ENCODE measurements at places on chromosomes 16 and 17.
A peak's percentile ranks its signal among the peaks of the same experiment; 100 is the strongest.

DNA sequence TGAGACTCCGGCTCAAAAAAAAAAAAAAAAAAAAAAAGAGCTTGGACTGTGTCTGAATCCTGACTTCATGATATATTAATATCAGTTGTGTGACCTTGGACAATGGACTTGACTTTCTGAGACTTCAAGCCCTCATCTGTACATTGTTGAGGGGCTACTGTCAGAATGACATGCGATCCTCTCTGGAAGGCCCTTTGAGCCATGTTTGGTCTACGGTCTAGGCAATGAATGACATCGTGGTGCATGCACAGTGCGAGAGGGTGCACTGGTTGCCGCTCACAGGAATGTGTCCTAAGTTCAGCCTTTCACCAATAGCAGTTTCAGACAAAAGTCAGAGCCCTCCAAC lies 43.0 kb upstream of the ZNF629 start:
- DNase-seq: no peak

DNA sequence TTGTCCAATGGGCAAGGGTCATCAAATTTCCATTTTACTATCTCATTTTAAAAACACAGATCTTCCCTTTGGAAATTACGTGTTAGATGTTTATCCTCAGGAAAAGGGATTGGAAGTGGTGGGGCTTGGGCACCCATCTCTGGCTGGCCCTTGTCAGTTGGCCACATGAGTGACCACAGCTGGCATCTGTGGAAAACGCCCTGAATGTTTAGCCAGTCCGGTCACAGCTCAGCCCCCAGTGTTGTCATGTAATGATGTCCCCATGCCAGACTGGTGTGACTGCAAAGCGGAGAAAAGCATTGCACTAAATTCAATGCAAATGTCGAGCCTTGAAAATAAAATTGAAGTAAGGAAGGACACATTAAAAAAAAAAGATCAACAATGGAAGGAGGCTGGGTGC lies 53.0 kb downstream of the TMC6 start:
- no peak for DNase-seq

DNA sequence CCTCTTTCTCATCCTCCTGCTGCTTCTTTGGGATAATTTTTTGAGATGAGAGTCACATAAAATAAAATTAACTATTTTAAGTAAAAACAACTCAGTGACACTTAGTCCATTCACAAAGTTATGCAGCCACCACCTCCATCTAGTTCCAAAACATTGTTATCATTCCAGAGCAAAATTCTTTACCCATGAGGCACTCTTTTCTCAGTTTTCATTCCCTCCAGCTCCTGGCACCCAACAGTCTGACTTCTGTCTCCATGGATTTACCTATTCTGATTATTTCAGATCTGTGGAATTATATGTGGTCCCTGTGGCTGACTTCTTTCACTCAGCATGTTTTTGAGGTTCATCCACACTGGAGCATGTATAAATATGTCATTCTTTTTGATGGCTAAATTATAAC lies 239.9 kb upstream of the DYNLRB2 start:
- DNase-seq: no peak

DNA sequence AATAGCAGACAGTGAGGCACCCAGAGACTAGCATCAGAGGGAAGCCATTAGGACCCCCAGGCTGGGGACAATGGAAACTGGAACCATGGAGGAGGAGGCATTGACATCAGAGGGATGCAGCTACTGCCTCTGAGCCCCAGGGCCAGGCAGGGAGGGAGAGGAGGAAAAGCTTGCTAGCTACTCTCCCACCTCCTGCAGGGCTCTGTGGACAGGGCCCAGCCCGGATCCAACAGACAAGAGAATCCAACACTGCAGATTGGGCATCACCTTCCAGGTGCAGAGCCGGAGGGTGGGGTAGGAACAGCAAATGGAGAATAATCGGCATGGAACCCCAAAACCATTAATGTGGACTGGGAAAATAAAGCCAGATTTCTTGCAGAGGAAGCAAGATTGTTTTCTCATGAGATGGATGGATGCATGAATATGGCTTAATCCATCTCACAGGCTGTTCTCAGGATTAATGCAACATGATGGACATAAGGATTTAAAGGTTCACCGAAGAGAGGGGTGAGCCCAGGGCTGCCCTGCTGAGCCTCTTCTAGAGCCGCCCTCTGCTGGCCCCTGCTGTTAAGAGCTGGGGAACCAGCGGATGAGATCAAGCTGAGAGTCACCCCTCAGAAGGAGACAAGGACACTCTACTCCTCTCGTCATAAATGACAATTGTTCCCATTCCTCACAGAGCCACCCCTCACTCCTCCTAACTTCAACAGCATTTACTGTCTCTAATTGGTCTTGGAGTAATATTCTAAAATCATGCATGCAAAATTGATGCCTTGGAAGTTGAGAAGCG lies 48.8 kb downstream of the DNAH3 start:
- no peak for DNase-seq

DNA sequence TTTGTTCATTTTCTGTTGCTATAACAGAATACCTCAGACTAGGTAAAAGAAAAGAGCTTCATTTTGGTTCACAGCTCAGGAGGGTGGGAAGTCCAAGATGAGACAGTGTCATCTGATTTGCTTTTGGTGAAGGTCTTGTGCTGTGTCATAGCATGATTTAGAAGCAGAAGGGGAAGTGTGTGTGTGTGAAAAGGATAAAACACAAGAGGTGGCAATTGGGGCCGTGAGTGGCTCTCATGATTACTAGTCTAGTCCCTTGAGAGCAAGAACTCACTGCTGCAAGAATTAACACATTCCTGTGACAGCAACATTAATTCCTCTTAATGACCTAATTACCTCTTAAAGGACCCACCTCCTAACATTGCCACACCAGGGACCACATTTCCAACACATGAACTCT lies 8.3 kb downstream of the SLC35G3 start:
- DNase-seq: no peak

DNA sequence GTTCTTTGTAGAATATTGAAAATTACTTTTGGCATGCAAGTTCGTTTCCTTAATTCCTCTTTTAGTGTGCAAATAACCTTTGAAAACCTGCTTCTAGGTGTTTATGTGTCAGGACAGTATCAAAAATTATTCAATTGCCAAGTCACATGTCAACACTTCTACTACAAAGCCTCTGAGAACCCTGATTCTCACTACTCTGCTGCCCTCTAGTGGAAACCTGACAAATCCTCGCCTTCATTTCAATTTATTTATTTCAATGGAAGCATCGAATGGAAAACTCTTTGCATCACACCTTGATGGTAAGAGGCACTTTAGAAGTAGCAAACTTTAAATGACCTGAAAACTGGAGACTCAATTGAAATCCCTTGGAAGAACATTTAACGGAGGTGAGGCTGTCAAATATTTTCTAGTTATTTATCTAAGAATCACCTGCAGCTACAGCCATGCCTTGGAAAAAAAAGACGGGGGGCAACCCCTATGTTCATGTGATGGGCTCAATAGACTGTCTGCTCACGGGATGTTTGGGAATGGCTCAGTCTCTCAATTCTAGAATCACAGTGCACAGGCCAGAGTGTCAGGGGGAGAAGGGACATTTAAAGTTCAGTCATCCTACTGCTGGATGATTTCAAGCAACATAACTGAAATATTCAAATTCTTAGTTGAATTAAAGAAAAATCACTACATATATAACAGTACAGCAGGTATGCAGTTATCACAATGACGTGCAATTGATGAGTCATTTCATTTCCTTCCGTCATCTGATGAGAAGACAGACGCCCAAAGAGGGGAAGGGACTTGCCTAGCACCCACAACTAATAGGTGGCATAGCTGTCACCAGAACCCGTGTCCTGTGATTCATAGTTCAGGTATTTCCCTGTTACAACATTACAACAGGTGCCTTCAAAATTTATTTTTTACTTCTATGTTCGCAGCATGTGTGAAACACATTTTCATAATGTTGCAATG lies 563.9 kb downstream of the TOX3 start:
- peak; percentile 10 for DNase-seq

- DNase-seq: no peak
Measured at GRCh38 chr17:81509972-81510784, 2.4 kb downstream of the ACTG1 start.

- DNase-seq: no peak
Measured at GRCh38 chr17:5708344-5708743, 124.0 kb upstream of the NLRP1 start.

- DNase-seq: no peak
Measured at GRCh38 chr17:81537343-81537855, 9.2 kb downstream of the FSCN2 start.

GRCh38 chr17:15657868-15658267 lies 26.2 kb downstream of the TRIM16 start:
- DNase-seq: no peak

GRCh38 chr17:54754560-54754959 lies 146.1 kb upstream of the TOM1L1 start:
- DNase-seq: no peak

GRCh38 chr16:80121522-80121909 lies 419.3 kb upstream of the DYNLRB2 start:
- no peak for DNase-seq

DNA sequence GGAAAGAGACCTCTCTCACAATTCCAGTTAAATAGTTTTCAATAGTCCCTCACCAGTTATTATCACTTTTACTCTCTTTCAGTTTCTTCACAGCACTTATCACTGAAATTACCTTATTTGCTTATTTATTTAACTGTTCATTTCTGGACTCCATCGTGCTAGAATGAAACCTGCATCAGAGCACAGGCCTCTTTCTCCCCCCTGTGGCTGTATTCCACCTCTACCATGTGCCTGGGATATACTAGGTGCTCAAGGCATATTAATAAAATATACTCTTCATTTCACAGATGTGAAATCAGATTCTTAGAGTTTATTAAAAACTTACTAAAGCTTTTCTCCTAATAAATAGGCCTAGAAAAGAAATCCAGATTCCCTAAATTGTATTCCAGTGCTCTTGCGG lies 308.9 kb upstream of the MON1B start:
- no peak for DNase-seq

GRCh38 chr17:27532269-27533263 lies 76.3 kb downstream of the KSR1 start:
- no peak for DNase-seq

GRCh38 chr17:70655176-70655958 lies 486.0 kb downstream of the KCNJ2 start:
- DNase-seq: no peak

DNA sequence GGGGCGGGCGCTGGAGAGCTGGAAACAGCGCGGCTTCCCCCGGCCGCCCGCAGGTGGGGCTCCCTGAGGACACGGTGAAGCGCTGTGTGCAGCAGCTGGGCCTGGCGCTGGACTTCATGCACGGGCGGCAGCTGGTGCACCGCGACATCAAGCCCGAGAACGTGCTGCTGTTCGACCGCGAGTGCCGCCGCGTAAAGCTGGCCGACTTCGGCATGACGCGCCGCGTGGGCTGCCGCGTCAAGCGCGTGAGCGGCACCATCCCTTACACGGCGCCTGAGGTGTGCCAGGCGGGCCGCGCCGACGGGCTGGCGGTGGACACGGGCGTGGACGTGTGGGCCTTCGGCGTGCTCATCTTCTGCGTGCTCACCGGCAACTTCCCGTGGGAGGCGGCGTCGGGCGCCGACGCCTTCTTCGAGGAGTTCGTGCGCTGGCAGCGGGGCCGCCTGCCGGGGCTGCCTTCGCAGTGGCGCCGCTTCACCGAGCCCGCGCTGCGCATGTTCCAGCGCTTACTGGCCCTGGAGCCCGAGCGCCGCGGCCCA lies 27.8 kb downstream of the SBK1 start:
- no peak for DNase-seq

GRCh38 chr17:59439262-59439661 lies 107.8 kb downstream of the YPEL2 start:
- no peak for DNase-seq

- DNase-seq: no peak
Measured at GRCh38 chr17:19935169-19935568, 42.5 kb downstream of the AKAP10 start.

DNA sequence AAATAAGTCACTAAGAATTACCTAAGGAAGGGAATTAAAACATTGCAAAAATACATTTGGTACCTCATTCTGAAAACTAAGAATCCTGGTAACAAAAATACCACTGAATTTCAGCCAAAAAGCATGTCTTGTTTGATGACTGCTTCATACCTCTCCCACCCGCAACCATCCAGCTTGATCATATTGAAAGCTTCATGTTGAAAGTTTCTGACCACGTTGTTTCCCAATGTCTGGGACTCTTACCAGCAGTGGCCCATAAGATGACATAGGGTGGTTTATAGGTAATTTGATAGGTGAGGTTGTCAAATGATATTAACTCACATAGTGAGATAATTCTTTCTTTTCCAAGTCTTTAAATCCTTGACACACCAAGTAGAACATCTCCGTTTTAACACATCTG lies 139.3 kb downstream of the CDH11 start:
- DNase-seq: no peak

- peak; percentile 24 for DNase-seq
Measured at GRCh38 chr17:82497483-82498405, 21.8 kb upstream of the FOXK2 start.

DNA sequence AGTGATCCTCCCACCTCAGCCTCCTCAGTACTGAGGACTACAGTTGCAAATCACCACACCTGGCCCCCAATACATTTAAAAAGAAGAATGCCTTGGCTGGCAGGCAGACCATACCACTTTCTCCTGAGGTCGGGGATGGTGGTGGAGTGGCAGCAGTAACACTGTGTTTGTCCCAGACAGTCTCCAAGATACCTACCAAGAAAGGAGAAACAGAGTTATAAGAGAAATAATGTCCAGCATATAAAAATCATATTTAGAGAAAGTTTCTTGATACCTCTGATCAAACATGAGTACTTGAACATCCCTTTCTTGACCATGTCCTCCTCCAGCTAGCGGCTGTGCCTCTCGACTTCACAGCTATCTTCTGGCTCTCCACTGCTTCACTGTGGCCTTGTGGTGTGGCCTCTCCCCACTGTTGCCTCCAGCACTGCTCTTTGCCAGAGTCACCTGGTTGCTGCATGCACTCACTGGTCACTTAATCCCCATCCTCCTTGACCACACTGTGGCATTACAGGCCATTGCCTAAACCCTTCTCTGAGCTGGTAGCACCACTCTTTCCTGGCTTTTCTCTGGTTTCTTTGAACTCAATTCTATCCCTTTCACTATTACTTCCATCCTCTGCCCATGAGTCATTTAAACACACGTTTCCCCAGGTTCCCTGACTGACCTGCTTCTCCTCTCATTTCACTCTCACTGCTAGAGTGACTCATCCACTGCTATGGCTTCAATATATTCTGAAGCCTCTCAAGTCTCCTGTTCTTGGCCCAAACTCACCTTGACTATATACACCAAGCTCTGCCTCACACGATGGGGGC lies 45.2 kb downstream of the XPO6 start:
- DNase-seq: no peak

DNA sequence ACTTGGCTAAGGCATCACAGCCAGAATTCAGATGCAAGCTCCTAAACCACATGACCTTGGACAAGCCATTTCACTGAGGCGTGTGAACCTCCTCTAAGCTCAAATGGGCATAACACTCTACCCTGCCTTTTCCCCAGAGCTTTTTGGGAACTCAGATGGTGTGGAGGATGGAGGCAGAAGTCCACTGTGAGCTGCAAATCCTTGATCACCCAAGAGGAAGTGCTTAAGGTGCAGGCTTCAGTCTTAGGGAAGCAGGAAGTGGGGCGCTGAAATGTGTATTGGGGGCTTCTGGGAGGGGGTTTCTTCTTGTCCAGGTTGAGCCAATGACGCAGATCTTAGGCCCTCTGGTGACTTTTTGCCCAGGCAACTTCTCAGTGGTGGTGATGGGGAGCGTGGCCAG lies 12.9 kb downstream of the CIITA start:
- no peak for DNase-seq

- DNase-seq: no peak
Measured at GRCh38 chr17:2798678-2799077, 2.4 kb downstream of the RAP1GAP2 start.

GRCh38 chr17:2423271-2423670 lies 22.4 kb upstream of the MNT start:
- no peak for DNase-seq

GRCh38 chr16:66164581-66165247 lies 201.8 kb upstream of the CDH5 start:
- no peak for DNase-seq

All from stimulated activated CD4-positive, alpha-beta T cell treated with anti-CD3 and anti-CD28 coated beads, Interleukin-4, amount 100 ng/mL, for 48 hours (primary cell).